Amygdala (tissue), 56 donors: ENCODE measurements at places on chromosomes 5 and 9.

DNA sequence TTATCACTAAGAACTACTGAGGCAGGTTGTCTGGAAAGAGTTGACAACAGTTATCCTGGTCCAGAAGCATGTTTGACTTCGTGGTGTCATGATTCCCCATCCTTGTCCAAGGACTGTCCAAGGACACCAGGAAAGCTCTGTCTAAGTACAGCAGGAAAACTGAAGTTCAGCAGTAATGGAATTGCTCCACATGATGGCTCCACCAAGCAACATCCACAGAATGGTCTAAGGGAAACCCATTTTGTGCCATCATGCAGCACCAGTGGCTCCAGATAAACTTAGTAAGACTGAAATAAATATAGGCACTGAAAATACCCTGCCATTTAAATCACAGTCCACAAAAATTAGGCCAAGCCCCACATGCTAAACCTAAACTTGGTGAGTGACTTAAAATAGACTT is 192.8 kb downstream of the CDH18 start:
- no peak for DNase-seq

DNA sequence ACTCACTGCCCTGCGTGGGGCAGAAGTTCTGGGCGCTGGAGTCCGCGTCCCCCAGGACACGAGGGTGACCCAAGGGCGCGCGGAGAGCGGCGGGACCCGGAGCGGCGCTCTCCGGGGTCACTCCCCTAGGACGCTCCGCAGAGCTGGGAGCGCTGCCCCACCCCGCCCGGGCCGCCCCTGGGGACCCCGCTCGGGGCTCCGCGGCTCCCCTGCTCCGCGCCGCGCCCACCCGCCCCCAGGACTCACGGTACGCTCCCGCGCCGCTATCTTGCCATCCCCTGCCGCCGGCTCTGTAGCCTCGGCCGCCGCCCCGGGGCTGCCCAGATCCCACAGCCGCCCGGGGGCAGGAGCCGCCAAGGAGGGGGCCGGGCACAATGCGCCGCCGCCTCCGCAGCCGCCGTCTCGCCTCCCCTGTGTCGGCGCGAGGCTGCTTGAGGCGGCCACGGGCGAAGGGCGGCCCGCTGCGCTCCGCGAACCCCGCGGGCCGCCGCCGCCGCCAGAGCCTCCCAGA is 303 bp downstream of the LIFR start:
- DNase-seq: peak; percentile 55

- no peak for DNase-seq
Measured at GRCh38 chr5:4802044-4802443, 338.1 kb upstream of the ADAMTS16 start.

GRCh38 chr9:124014956-124015660 is 3.5 kb downstream of the LHX2 start:
- no peak for DNase-seq

DNA sequence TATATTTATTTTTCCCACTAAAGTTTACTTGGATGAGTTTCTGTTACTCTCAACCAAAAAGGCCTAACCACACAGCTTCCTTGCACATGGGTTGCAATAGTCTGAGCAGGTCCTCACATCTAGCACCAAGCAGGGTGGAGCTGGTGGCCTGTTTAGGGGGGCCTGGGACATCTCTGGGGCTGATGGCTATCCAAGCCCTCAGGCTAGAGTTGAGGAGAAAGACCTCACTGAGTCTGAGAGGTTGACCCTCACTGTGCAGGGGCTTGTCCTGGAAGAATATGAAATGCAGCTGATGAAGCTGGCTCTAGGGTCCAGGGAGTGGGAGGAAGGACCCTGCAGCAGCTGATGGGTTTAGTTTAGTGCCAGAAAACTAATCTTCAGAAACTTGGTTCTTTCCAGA is 217.1 kb upstream of the MVB12B start:
- no peak for DNase-seq

DNA sequence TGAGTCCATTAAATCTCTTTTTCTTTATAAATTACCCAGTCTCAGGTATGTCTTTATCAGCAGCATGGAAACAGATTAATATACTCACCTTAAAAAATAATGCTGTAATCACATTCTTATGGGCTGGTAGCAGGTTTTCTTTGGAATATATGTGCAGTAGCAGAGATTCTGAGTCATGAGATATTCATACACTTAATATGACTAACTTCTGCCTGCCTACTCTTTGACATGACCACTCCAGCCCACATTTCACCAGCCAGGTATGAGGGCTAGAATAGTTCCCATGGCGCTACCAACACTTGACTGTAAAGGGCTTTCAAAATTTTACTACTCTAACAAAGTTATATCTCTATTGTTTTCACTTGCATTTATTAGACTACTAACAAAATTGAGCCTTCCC is 74.1 kb upstream of the GHR start:
- DNase-seq: no peak

- DNase-seq: no peak
Measured at GRCh38 chr5:30450153-30450552, 743.3 kb upstream of the CDH6 start.

DNA sequence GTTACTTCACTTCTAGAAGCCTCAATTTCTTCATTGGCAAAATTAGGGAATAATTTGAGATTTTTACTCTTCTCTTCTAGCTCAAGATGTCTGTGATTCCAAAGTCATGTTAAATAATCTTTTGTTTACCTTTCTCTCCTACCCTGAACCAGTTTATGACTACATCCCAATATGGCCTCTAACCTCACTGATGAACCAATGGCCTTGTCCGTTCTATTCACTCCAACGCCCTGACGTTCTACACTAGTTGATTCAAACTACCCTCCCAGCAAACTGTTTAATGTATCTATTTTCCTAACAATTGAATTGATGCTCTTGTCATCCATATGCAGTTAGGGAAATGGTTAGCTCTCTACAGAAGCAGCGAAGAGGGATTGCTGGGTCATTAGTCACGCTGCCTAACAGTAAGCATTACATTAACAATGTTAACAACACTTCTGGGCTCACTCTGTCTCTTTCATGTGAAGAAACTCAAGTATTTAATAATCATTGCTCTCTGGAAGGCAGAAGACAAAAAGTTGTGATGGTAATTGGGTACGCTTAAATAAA is 38.0 kb downstream of the RAPGEF1 start:
- DNase-seq: no peak

DNA sequence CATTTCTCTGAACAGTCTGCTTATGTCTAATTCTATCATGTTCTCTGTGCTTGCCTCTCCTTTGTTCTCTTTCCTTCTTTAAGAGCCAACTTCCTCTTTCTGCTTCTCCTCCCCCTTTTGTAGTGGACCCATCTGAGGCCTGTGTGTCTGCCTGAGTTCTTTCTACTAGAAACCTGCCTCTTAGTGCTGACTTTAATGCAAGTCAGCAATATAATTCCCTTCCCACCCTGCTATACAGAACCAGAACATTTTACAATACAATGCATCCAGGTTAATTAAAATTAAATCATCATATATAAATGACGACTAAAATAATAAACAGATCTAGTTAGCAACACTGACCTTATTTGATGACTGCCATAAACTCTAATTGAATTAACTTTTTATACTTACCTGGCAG is 82.6 kb upstream of the GAS1 start:
- DNase-seq: no peak

GRCh38 chr5:151741678-151742423 is 16.6 kb downstream of the ATOX1 start:
- no peak for DNase-seq

GRCh38 chr9:128846680-128847030 is 17.1 kb upstream of the SPOUT1 start:
- no peak for DNase-seq

DNA sequence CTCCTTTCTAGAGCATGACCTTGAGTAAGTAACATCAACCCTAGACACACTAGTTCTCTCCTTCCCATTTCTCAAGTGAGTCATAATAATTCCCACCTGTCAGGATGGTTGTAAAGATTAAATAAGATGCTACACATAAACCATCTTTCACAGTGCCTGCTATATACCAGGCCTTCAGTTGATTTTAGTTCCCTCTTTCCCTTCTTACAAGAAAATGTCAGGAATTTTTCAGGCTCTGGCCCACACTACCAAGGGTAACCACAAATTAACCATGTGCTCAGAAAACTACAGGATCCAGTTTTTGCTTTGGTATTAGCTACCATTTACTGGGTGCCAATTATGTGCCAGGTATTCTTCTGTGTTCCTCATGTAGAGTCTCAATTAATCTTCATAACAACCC is 42.7 kb upstream of the RARS1 start:
- DNase-seq: no peak

DNA sequence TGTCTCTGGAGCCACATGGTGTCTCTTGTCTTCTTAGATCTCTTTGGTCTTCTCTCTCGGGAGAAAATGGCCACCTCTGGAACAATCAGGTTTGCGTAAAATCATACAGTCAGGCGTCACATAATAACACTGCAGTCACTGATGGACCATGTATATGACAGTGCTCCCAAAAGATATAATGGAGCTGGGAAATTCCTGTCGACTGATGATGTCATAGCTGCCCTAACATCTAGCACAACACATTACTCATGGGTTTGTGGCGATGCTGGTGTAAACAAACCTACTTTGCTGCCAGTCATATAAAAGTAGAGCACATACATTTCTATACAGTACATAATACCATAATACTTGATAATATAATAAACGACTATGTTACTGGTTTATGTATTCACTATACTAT is 30.1 kb upstream of the RAI14 start:
- DNase-seq: no peak

GRCh38 chr9:76290555-76290954 is 103.7 kb downstream of the RFK start:
- no peak for DNase-seq

- DNase-seq: no peak
Measured at GRCh38 chr9:105884416-105884815, 190.1 kb downstream of the TMEM38B start.

- DNase-seq: no peak
Measured at GRCh38 chr5:73067213-73067612, 53.2 kb upstream of the TMEM171 start.

GRCh38 chr9:127767410-127767809 is 11.1 kb downstream of the SH2D3C start:
- no peak for DNase-seq

DNA sequence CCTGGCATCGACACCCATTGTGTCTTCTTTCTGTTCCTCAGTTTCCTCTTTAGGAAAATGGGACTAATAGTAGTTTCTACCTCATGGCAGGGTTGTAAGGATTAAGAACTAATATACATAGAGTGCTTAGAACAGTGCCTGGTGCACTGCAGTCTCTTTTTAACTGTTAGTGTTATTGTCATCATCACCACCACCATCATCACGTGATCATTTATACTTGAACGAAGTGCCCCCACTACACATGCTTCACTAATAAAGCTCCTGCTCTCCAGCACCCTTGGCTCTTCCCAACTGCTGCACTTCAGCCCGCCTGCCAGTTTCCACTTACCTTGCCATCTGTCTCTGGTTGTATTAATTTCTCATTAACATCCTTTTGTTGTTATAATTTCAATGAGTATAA is 35.8 kb upstream of the MAST4 start:
- no peak for DNase-seq

DNA sequence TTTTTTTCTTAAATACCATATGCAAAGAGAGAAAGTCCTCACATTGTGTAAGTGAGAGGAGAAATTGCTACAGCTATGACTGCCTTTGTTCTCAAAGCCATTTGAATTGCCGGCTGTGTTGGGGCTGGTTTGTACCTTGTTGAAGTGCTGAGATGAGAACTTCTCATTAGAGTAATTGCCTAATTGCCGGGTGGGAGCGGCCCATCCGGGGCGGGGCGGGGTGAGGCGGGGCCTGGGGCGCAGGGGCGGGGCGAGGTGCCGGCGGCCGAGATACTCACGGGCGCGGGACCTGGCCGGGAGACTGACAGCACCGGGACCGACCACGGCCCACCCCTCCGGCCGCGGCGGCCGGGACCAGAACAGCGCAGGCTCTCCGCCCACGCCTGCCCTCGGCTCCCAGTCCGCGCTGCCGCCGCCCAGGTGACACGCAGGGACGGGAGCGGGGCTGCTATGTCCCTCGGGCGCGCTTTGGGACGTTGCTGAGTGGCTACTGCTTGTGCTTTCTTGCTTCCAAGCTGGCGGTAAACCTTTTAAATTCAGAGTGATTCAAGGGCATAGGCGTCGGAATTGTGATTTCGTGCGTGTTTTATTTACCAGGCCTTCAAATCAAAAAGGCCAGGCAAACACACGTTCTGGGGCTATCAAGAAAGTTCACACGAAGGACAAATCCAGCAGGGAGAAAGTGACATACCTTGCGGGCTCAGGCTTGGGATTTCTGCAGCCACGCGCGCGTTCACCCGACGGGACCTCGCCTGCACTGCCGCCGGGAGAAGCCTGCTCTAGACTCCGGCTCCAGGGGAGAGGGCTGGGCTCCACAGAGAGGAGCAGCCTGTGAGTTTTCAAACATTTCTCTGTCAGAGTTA is 269.1 kb downstream of the FANCC start:
- DNase-seq: peak; percentile 66

DNA sequence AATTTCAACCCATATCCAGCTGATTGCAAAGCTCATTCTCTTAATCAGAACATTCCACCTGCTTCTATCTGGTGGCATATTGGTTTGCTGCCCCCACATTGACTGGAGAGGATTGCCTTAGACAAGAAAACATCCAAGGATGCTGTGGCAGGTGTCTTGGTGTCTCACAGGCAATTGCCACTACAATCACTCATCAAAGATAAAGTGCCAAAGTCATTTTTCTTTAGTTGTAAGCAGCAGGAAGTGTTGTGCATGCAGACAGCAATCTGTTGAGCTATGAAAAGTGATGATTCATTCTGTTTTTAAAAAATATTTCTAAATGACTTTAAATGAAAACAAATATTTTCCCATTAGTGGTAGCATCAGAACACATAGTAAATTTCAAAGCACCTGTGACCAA is 53.9 kb downstream of the CDH6 start:
- no peak for DNase-seq

DNA sequence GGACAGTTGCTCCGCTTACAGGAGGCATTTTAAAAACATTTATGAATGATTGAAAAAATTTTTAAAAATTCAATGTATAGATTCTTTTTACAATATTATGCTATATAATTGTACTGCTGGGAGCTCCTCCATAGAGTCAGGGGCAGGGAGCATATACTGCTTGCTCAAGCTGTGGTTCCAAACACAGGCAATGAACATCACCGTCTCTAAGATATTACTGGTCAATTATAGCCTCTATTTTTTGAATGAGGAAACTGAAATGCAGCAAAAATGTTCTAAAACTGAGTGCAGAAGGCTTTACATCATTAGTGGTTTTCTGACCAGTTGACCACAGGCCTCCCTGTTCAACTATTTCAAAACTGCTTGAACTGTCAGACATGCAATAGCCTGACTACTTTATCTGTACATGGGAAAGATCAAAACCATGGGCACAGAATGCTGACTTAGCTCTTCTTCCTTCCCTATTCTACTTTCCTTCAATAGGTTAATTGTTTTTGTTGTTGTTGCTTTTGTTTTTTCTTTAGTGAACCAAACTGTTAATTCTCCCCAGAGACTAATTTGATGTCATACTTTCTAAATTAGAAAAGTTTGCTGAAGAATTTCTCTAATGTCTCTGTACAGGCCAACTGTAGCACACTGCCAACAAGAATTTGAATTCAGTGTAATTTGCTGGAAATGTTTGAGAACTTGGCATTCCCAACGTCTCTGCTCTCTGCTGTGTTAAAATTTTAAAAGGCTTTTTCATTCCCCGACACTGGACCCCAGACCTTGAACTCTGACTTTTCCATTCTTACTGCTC is 107.6 kb upstream of the MPDZ start:
- DNase-seq: no peak
